Naive B cell (primary cell): ENCODE measurements at places on chromosomes 7 and 10. TPM values are rescaled to one million over a fixed set of nuclear protein-coding genes. Genes with fewer than 3 reads are reported as not detected.

Gene HSPA12A
- 0.29 TPM for polyA plus RNA-seq

Gene TFPI2
- not detected for polyA plus RNA-seq

Gene TACC2
- polyA plus RNA-seq = not detected

Gene ZNF736
- 8.7 TPM for polyA plus RNA-seq

Gene GALNT17
- not detected for polyA plus RNA-seq

Gene C10orf53
- not detected for polyA plus RNA-seq

Gene WASHC2C
- polyA plus RNA-seq = 17.9 TPM

Gene AGR2
- not detected for polyA plus RNA-seq

Gene OPN1SW
- not detected for polyA plus RNA-seq

Gene TTYH3
- polyA plus RNA-seq = 3.6 TPM

Gene CFAP46
- not detected for polyA plus RNA-seq

DNA sequence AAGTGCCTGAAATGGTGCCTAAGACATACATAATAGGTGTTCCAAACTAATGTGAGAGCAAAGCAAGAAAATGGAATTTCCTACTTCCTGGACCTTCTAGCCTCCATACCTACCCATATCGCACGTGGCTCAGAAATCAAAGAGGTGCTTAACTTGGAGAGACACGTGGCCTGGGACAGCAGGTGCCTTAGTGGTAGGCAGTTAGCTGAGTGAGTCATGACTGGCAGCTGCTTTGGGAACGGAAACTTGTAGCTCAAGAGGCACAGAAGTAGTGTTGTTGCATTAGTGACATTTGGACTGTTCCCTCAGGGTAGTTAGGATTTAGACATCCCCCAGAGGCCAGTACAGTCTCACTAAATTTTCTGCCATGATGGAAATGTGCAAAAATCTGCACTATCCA is 12.0 kb upstream of the BMPER start:
- DNase-seq = no peak
- peaks cover 48% of the 10 kb centered on the region for H3K27me3 ChIP-seq
- no peak overlapping the region for H3K27ac ChIP-seq
- no peaks in the 10 kb centered on the region for H3K36me3 ChIP-seq
- peaks cover 9% of the 10 kb centered on the region for H3K4me1 ChIP-seq

- peaks cover 5% of the 10 kb centered on the region for H3K4me1 ChIP-seq
- no peak for DNase-seq
- no peak overlapping the region for H3K27ac ChIP-seq
- H3K36me3 ChIP-seq = no peaks in the 10 kb centered on the region
- H3K4me3 ChIP-seq = no peak overlapping the region
Observed at GRCh38 chr10:3723766-3724165, 61.2 kb downstream of the KLF6 start.

GRCh38 chr10:97025613-97026242 is 160.0 kb downstream of the SLIT1 start:
- H3K27ac ChIP-seq = no peak overlapping the region
- H3K4me3 ChIP-seq = no peak overlapping the region
- peak; percentile 41 for DNase-seq
- H3K4me1 ChIP-seq = no peaks in the 10 kb centered on the region

DNA sequence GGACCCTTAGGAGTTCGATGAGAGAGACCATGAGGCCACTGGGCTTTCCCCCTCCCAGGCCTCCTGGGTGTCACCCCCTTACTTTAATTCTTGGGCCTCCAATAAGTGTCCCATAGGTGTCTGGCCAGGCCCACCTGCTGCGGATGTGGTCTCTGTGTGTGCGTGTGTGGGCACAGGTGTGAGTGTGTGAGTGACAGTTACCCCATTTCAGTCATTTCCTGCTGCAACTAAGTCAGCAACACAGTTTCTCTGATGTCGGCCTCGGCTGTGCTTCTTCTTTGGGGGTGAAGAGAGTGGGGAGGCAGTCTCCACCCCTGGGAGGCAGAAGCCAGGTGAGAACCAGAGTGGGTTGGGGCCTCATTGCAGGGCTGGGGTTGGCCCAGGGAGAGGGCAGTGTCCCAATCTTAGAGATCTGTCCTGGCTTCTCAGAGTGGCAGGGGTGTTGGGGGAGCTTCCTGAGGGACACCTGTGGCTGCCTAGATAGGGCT is 1.5 kb downstream of the PVRIG start:
- H3K27me3 ChIP-seq = no peaks in the 10 kb centered on the region
- DNase-seq = peak; percentile 86
- H3K27ac ChIP-seq = peak overlapping the region; percentile 99
- peak overlapping the region; percentile 86 for H3K4me3 ChIP-seq
- peaks cover 71% of the 10 kb centered on the region for H3K4me1 ChIP-seq

GRCh38 chr10:132848951-132849545 is 63.1 kb upstream of the NKX6-2 start:
- H3K27me3 ChIP-seq = peaks cover 10% of the 10 kb centered on the region
- H3K27ac ChIP-seq = no peak overlapping the region
- no peak for DNase-seq
- H3K36me3 ChIP-seq = no peaks in the 10 kb centered on the region
- H3K4me1 ChIP-seq = peaks cover 16% of the 10 kb centered on the region

GRCh38 chr10:102691285-102692066 is 22.7 kb downstream of the ARL3 start:
- no peaks in the 10 kb centered on the region for H3K36me3 ChIP-seq
- H3K27ac ChIP-seq = no peak overlapping the region
- H3K27me3 ChIP-seq = no peaks in the 10 kb centered on the region
- DNase-seq = no peak
- no peak overlapping the region for H3K4me3 ChIP-seq
- no peaks in the 10 kb centered on the region for H3K4me1 ChIP-seq

- DNase-seq = no peak
- H3K27ac ChIP-seq = no peak overlapping the region
- H3K4me3 ChIP-seq = no peak overlapping the region
- H3K27me3 ChIP-seq = peaks cover 9% of the 10 kb centered on the region
Observed at GRCh38 chr7:157058701-157059100, 48.2 kb upstream of the MNX1 start.

DNA sequence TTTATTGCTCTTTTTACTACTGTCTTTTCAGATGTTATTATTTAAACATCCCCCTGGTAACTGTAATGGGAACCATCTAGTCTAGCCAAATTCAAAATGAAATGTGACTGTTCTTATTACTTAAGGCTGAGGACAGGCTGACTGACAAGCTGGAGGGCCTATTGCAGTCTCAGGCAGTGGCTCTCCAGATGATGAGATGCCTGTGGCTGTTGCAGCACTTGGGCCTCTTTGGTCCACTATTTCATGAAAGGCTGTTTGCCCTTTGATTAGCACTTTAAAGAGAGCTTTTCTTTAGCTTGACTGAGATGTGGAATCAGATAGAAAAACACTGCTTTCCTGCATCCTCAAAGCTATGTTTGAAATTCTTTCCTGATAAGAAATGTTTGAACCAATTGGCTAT is 540.5 kb downstream of the SORCS3 start:
- H3K27ac ChIP-seq = no peak overlapping the region
- no peaks in the 10 kb centered on the region for H3K4me1 ChIP-seq
- H3K36me3 ChIP-seq = no peaks in the 10 kb centered on the region
- H3K4me3 ChIP-seq = no peak overlapping the region

GRCh38 chr7:49324707-49325106 is 400.4 kb downstream of the CDC14C start:
- H3K36me3 ChIP-seq = no peaks in the 10 kb centered on the region
- H3K27ac ChIP-seq = no peak overlapping the region
- H3K27me3 ChIP-seq = no peaks in the 10 kb centered on the region
- no peak for DNase-seq
- H3K4me1 ChIP-seq = no peaks in the 10 kb centered on the region

GRCh38 chr7:117631652-117632051 is 151.8 kb downstream of the CFTR start:
- no peaks in the 10 kb centered on the region for H3K36me3 ChIP-seq
- no peaks in the 10 kb centered on the region for H3K27me3 ChIP-seq
- DNase-seq = no peak
- H3K27ac ChIP-seq = no peak overlapping the region
- no peaks in the 10 kb centered on the region for H3K4me1 ChIP-seq
- no peak overlapping the region for H3K4me3 ChIP-seq

- H3K27me3 ChIP-seq = peaks cover 20% of the 10 kb centered on the region
- no peak overlapping the region for H3K27ac ChIP-seq
- H3K36me3 ChIP-seq = no peaks in the 10 kb centered on the region
- DNase-seq = no peak
- no peak overlapping the region for H3K4me3 ChIP-seq
- no peaks in the 10 kb centered on the region for H3K4me1 ChIP-seq
Observed at GRCh38 chr7:129804890-129805719, 147.7 kb downstream of the UBE2H start.

DNA sequence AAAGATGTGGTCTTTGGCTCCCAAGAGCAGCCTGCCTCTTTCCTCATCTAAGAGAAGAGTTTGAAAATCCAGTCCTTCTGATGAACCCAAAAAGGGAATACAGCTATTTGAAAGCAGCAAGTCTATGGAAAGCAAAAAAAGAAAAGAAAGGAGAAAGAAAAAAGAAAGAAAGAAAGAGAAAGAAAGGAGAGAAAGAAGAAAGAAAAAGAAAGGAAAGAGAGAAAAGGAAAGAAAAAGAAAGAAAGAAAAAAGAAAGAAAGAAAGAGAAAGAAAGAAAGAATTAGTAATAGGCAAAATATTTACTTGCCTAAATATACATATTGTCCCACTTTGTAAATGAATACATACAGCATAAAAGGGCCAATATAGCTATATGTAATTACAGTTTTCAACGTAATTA is 89.0 kb downstream of the SEMA3D start:
- H3K4me1 ChIP-seq = no peaks in the 10 kb centered on the region
- no peak overlapping the region for H3K27ac ChIP-seq
- DNase-seq = no peak

GRCh38 chr10:132202070-132202970 is 15.6 kb downstream of the DPYSL4 start:
- no peak overlapping the region for H3K4me3 ChIP-seq
- H3K36me3 ChIP-seq = no peaks in the 10 kb centered on the region
- no peaks in the 10 kb centered on the region for H3K4me1 ChIP-seq
- H3K27me3 ChIP-seq = no peaks in the 10 kb centered on the region

- H3K27ac ChIP-seq = peak overlapping the region; percentile 3
- H3K36me3 ChIP-seq = no peaks in the 10 kb centered on the region
- DNase-seq = no peak
- H3K4me1 ChIP-seq = no peaks in the 10 kb centered on the region
- no peak overlapping the region for H3K4me3 ChIP-seq
Observed at GRCh38 chr10:78745441-78745840, 323.3 kb upstream of the ZMIZ1 start.

GRCh38 chr10:70513848-70514309 is 35.3 kb downstream of the PALD1 start:
- DNase-seq = peak; percentile 29
- H3K27ac ChIP-seq = no peak overlapping the region
- no peaks in the 10 kb centered on the region for H3K27me3 ChIP-seq

DNA sequence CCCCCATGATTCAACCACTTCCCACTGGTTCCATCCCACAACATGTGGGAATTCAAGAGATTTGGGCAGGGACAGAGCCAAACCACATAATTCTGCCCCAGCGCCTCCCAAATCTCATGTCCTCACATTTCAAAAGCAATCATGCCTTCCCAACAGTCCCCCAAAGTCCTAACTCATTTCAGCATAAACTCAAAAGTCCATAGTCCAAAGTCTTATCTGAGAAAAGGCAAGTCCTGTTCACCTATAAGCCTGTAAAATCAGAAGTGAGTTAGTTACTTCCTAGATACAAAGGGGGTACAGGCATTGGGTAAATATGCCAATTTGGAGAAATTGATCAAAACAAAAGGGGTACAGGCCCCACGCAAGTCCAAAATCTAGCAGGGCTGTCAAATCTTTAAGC is 272.9 kb downstream of the MAGI2 start:
- no peak overlapping the region for H3K4me3 ChIP-seq
- H3K27ac ChIP-seq = no peak overlapping the region
- DNase-seq = no peak
- no peaks in the 10 kb centered on the region for H3K36me3 ChIP-seq
- no peaks in the 10 kb centered on the region for H3K27me3 ChIP-seq

GRCh38 chr7:80439894-80440821 is 71.7 kb downstream of the GNAT3 start:
- no peaks in the 10 kb centered on the region for H3K4me1 ChIP-seq
- H3K27me3 ChIP-seq = no peaks in the 10 kb centered on the region
- no peak for DNase-seq
- no peaks in the 10 kb centered on the region for H3K36me3 ChIP-seq
- H3K4me3 ChIP-seq = no peak overlapping the region

- H3K27me3 ChIP-seq = peaks cover 45% of the 10 kb centered on the region
- H3K27ac ChIP-seq = no peak overlapping the region
- H3K36me3 ChIP-seq = peaks cover 6% of the 10 kb centered on the region
- H3K4me1 ChIP-seq = no peaks in the 10 kb centered on the region
- no peak for DNase-seq
- H3K4me3 ChIP-seq = no peak overlapping the region
Observed at GRCh38 chr10:125102821-125103220, 57.5 kb downstream of the CTBP2 start.

GRCh38 chr10:3324612-3325038 is 152.0 kb upstream of the PITRM1 start:
- H3K36me3 ChIP-seq = no peaks in the 10 kb centered on the region
- DNase-seq = no peak
- H3K27me3 ChIP-seq = no peaks in the 10 kb centered on the region
- H3K4me1 ChIP-seq = no peaks in the 10 kb centered on the region
- no peak overlapping the region for H3K27ac ChIP-seq

GRCh38 chr10:31464552-31464951 is 145.5 kb downstream of the ZEB1 start:
- peaks cover 69% of the 10 kb centered on the region for H3K36me3 ChIP-seq
- H3K27ac ChIP-seq = no peak overlapping the region
- no peak overlapping the region for H3K4me3 ChIP-seq
- no peaks in the 10 kb centered on the region for H3K27me3 ChIP-seq

- no peaks in the 10 kb centered on the region for H3K4me1 ChIP-seq
- no peak for DNase-seq
- no peak overlapping the region for H3K4me3 ChIP-seq
- H3K27me3 ChIP-seq = no peaks in the 10 kb centered on the region
Observed at GRCh38 chr7:38034062-38034908, 113.8 kb downstream of the EPDR1 start.

DNA sequence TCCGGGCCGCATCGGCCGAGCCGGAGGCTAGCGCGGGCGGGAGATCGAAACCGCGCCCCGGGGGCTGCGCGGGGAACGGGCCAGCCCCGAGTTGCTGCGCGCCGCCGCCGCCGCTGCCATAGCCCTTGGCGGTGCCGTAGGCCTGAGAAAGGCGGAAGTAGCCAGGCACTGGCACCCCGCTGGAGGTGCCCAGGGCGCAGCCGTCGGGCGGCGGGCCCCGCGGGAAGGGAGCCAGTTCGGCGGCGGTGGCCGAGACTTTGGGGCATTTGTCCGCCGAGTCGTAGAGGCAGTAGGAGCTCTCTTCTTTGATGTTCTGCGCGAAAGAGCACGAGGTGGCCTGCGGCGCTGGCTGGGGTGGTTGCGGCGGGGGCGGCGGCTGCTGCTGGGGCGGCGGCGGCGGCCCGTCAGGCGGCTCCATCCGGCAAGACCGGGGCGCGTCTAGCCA is 587 bp downstream of the HOXA10 start:
- DNase-seq = peak; percentile 46
- H3K27me3 ChIP-seq = peaks cover 63% of the 10 kb centered on the region
- no peak overlapping the region for H3K4me3 ChIP-seq
- peaks cover 17% of the 10 kb centered on the region for H3K4me1 ChIP-seq
- H3K27ac ChIP-seq = no peak overlapping the region

GRCh38 chr10:5147255-5147980 is 37.5 kb downstream of the AKR1C8 start:
- H3K27ac ChIP-seq = no peak overlapping the region
- no peak for DNase-seq
- no peak overlapping the region for H3K4me3 ChIP-seq
- H3K27me3 ChIP-seq = no peaks in the 10 kb centered on the region

GRCh38 chr7:571718-572415 is 52.2 kb upstream of the PDGFA start:
- no peak overlapping the region for H3K27ac ChIP-seq
- H3K4me3 ChIP-seq = no peak overlapping the region
- H3K27me3 ChIP-seq = no peaks in the 10 kb centered on the region
- DNase-seq = no peak
